ENCODE measurements at places on chromosomes 5 and 9. TPM values are rescaled to one million over a fixed set of nuclear protein-coding genes. Genes with fewer than 3 reads are reported as not detected.

The SLC34A3 gene
- not detected for total RNA-seq

The PCDHB9 gene
- total RNA-seq = not detected

The RMRP gene
- 10,694 TPM for total RNA-seq

The TUBB4B gene
- 320 TPM for total RNA-seq

GRCh38 chr5:147565524-147565923 lies 55.7 kb upstream of the DPYSL3 start:
- H3K36me3 ChIP-seq = no peaks in the 10 kb centered on the region
- H3K27ac ChIP-seq = no peak overlapping the region
- H3K4me3 ChIP-seq = no peak overlapping the region
- no peaks in the 10 kb centered on the region for H3K4me1 ChIP-seq
- no peaks in the 10 kb centered on the region for H3K27me3 ChIP-seq

- H3K4me3 ChIP-seq = peak overlapping the region; percentile 64
- H3K27me3 ChIP-seq = no peaks in the 10 kb centered on the region
- peak; percentile 86 for DNase-seq
- H3K4me1 ChIP-seq = peaks cover 15% of the 10 kb centered on the region
- no peak overlapping the region for H3K27ac ChIP-seq
Measured at GRCh38 chr9:137461663-137462395, 2.7 kb upstream of the NSMF start.

GRCh38 chr5:135208903-135209721 lies 175.1 kb upstream of the PITX1 start:
- peak; percentile 8 for DNase-seq
- no peaks in the 10 kb centered on the region for H3K36me3 ChIP-seq
- H3K27ac ChIP-seq = no peak overlapping the region
- no peaks in the 10 kb centered on the region for H3K4me1 ChIP-seq

- H3K27ac ChIP-seq = no peak overlapping the region
- peaks cover 3% of the 10 kb centered on the region for H3K36me3 ChIP-seq
- DNase-seq = no peak
- no peak overlapping the region for H3K4me3 ChIP-seq
- H3K4me1 ChIP-seq = peaks cover 27% of the 10 kb centered on the region
Measured at GRCh38 chr9:124293718-124294506, 36.2 kb downstream of the NEK6 start.

DNA sequence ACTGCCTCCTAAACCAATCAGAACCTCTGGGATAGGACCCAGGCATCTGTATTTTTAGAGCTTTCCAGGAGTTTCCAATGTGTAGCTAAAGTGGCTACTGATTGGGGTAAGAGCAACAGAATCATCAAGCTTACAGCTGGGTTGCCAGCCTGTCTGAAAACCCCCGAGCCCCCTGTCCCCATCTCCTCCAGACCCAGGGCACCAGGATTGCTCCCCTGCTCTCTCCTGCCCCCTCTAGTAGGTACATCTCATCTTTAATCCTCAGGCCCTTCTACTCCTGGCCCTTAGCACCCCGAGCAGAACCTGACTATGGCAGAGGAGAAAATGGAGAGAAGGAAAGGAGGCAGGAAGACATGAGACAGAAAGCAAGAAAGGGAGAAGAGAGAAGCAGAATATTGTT lies 204.9 kb downstream of the GABBR2 start:
- no peak for DNase-seq
- H3K4me1 ChIP-seq = no peaks in the 10 kb centered on the region
- H3K27ac ChIP-seq = no peak overlapping the region
- peaks cover 17% of the 10 kb centered on the region for H3K27me3 ChIP-seq

DNA sequence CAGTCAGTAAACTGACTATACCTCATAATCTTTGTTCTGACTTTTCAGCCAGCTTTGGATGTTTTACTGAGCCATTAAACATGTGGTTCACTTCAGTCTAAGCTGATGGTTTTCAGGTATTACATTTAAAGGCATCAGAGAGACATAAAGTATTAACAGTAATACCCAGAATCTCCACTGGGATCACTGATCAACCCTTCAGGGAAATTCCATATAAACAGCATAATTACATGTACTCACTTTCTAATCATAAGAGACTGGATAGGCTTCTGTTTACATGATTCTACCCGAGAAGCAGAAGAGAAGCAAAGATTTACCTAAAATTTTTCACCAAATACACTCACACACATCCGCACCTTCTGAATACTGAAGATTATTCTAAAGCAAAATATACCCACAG lies 186.7 kb upstream of the FREM1 start:
- DNase-seq = no peak
- H3K27me3 ChIP-seq = peaks cover 8% of the 10 kb centered on the region
- no peak overlapping the region for H3K27ac ChIP-seq
- no peaks in the 10 kb centered on the region for H3K4me1 ChIP-seq
- no peaks in the 10 kb centered on the region for H3K36me3 ChIP-seq

DNA sequence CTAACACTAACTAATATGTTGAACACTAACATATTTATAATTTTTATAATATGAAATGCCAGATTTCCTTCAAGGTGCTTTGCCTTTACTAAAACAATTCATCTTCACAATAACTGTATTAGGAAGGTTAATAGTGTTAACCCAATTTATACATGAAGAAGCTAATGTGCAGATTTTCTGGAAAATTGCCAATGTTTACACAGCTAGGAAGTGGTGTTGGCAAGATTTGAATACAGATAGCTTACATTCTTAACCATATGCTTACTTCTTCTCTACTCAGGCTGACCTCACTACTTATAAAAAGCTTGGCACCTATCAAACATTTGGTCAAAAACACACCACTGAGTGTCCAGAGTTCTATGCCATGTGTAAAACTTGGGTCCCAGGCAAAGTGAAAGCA lies 445.4 kb upstream of the ITGA1 start:
- no peak overlapping the region for H3K27ac ChIP-seq
- H3K4me3 ChIP-seq = no peak overlapping the region
- H3K27me3 ChIP-seq = no peaks in the 10 kb centered on the region
- no peaks in the 10 kb centered on the region for H3K4me1 ChIP-seq
- DNase-seq = no peak
- no peaks in the 10 kb centered on the region for H3K36me3 ChIP-seq

DNA sequence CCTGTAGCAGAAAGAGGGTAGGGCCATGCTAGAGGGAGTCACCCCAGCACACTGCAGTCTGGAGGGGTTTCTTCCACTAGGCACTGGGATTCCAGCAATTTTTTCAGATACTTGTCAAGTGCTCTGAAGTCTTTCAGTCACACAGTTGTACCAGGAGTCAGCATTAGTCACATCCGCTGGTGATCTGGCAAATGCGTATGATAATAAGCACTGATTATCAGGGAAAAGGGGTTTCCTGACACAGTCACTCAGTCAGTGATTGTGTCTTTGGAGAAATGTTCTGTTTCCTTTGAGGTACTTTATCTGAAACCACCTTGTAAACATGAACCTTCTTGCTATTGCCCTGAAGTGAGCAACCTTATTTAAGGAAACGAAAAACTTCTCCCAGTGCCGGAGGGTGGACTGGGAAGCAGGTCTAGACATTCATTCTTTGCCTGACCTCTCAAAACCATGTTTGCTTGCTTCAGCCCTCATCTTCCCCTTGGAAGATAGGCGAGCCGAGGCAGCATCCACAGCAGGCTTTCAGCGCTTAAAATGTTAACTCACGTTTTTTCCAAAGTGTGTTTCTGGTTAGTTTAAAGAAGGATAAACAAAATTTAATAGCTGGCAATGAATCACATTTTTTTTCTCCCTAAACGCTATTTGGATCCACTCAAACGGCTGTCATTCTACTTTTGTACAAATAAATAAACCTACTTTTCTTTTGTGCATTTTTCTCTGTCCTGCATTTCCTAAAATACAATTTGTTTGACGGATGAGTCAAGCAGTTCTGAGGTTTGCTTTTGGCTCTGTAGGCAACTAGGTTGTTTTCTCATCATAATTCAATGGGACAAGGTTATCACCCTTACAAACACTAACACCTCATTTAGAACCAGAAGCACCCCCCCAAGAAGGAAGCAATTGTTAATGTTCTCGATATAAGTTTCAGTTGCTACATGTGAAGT lies 77.7 kb downstream of the FOXD1 start:
- no peak overlapping the region for H3K4me3 ChIP-seq
- no peaks in the 10 kb centered on the region for H3K4me1 ChIP-seq
- H3K27me3 ChIP-seq = peaks cover 57% of the 10 kb centered on the region
